ENCODE measurements at places on chromosomes 4 and X.

DNA sequence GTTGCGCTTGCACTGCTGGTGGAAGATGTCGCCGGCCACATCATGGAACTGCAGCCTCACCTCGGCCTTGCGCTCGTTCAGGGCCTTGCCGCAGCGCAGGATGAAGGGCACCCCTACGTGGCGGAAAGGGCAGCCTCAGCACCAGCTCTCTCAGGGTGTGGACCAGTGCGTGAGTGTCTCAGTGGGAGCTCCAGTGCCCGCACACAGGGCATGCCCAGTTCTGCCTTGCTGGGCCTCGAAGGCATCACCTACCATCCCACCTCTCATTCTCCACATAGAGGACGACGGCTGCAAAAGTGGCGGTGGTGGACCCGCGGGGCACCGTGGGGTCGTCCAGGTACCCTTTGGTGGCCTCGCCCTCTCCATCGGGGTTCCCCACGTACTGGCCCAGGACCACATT lies 14.0 kb downstream of the G6PD start:
- no peak for DNase-seq

- no peak for DNase-seq
Measured at GRCh38 chr4:76585897-76586360, 150.9 kb downstream of the SHROOM3 start.

GRCh38 chr4:47145630-47146029 lies 114.3 kb downstream of the GABRB1 start:
- DNase-seq, result no peak

GRCh38 chrX:13876652-13877051 lies 59.8 kb upstream of the GPM6B start:
- DNase-seq, result no peak

GRCh38 chr4:88219099-88219498 lies 60.7 kb upstream of the ABCG2 start:
- no peak for DNase-seq

DNA sequence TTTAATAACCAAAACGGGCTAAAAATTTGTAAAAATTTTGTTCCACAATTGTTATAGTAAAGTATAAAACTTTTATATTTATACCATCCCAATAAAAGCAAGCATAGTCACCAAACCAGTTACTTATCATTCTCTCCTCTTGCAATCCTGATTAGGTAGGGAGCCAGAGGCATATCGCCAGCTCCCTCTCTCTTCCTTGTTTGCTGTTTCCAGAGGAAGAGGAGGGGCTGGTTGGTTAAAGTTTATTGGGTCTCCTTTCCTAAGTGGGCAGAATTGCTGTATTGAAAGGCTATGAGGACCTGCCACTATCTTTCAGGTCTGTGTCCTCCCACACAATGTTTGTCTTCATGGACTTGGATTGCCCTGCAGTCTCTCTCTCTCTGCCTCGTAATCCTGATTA lies 29.6 kb upstream of the BBS12 start:
- no peak for DNase-seq

All from D721Med (cell line).